ENCODE measurements at places on chromosomes 12 and 14.

GRCh38 chr14:93993382-93993781, 3.7 kb upstream of the CCDC197 start:
- no peak for DNase-seq

- DNase-seq: no peak
Measured at GRCh38 chr14:84152452-84152851, 1377.5 kb upstream of the FLRT2 start.

DNA sequence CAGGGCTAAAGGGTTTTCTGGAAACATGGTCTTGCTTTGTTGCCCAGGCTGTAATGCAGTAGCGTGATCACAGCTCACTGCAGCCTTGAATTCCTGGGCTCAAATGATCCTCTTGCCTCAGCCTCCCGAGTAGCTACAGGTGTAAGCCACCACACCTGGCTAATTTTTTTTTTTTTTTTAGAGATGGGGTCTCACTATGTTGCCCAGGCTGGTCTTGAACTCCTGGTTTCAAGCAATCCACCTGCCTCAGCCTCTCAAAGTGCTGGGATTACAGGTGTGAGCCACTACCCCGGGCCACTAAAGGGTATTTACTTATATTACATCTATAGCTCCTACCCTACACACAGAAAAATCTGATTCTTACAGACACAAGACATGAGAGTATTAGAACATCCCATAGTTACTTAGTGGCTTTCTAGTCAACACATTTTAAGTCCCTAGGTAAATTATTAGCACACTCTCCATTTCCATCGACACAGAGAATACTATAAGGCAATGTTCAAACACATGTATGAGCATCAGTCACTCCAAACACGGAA, 6.2 kb upstream of the DCAF11 start:
- DNase-seq: no peak

DNA sequence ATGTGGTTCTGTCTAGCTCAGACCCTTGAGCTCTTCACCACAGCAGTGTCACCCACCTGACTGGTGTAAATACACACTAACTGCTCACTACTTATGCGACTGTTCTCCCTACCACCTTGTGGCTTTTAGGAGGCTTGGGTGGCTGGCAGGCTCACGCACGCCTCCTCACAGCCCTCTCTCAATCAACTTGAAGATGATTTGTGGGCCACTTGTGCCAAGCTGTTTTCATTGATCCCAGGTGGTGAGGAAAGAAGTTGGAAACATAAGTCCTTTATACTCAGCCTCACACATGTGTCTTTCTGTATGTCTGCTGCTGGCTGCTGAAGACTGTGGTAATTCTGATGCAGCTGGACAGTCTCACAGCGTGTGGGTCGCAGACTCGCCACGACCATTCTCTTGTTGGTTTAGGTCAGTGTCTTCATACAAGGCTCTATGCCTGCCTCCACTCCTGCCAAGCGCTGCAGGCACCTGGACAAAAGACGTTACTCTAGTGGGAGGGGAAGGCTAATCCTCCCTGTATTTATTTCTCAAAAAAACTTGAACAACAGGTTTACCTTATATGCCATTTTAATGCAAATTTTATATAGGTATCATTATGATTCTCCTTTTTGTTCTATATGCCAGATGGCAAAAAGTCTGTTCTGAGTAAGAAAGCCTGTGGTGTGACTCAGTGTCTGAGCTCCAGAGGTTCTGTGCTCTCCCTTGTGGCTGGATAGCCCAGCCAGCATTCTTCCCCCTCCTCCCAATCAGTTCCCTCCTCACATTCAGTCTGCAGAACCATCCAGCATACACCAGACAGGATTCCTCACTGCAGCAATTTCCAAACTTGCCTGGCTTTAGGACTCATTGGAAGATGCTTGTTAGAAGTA, 115.6 kb downstream of the DIP2B start:
- DNase-seq: peak; percentile 46

DNA sequence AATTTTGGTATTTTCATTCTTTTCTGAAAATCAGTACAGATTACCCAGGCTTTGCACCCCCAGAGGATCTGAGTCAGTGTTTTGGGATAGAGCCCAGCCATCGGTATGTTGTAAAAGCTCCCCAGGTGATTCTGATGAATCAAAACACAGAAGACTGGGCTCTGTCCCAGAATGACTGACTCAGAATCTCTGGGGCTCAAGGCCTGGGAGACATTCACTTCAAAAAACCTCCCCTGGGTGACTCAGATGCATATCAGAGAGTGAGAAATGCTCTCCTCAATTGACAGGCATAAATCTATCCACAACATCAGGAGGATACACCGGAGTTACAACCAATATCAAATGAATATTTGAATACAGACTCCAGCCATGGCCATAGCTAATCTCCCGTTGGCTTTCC, 32.6 kb downstream of the SLC35F4 start:
- no peak for DNase-seq

GRCh38 chr12:31021809-31022494, 51.7 kb upstream of the DDX11 start:
- DNase-seq: no peak

- DNase-seq: peak; percentile 50
Measured at GRCh38 chr12:69151254-69151764, 88.1 kb upstream of the CPSF6 start.

DNA sequence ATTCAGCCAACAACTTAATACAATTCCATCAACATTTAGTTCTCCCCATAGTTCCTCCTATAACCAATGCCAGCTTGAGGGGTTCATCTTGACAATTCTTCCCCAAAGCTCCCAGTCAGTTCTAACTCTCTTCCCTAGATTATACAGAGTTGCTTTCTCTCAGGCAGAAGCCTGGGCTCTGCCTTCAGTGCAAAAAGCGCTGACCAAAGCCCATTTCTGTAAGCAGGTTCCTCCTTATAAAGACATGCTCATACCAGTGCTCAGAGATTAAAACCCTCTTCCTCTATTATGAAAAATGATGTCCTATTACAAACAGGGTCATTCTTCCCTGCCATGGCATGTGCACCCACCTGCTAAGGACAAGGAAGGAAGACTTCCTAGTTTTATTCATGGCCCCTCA, 16.2 kb downstream of the SPIC start:
- DNase-seq: no peak

DNA sequence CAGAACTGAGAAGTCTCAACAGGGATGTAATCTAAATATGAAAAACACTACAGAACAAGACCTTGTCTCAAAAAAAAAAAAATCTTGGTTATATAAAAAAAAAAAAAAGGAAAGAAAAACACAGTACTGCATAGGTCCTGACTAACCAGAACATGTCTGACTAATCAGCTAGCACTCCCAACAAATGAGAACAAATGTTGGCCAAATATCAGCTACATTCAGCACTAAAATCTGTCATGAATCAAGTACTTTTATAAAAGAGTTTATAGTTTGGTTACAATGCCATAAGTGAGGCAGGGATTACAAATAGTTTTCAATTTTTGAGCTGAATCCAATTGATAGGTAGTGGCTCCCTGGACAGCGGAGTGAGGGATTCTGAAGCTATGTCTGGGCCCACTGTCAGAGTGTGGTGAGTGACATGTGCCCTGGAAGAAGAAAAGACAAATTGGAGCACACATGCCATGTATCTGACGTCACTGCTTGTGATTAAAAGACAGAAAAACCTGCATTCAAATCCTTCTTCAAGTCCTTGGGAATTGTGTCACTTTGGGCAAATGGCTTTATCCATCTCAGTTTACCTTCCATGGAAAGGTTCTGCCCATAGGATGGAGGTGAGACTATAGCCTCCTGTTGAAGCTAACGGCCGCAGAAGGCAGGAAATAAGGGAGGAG, 5.6 kb upstream of the FAM234B start:
- DNase-seq: no peak

DNA sequence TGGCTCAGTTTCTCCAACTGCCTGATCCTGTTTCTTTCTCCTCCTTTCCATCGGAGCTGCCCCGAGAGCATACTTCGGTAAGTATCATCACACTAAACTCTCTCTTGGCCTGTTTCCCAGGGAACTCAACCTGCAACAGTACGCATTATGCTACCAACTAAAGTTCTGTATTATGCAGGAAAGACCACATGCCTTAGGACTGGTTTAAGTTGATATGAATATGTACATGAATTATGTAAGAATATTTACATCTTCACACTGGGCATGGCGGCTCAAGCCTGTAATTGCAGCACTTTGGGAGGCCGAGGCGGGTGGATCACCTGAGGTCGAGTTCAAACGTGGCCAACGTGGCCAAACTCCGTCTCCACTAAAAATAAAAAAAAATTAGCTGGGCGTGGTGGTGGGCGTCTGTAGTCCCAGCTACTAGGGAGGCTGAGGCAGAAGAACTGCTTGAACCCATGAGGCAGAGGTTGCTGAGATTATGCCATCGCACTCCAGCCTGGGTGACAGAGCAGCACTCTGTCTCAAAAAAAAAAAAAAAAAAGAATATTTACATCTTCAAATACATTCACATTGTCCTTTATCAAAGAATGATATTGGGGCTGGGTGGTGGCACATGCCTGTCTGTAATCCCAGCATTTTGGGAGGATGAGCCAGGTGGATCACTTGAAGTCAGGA, 31.9 kb upstream of the VPS33A start:
- DNase-seq: no peak

DNA sequence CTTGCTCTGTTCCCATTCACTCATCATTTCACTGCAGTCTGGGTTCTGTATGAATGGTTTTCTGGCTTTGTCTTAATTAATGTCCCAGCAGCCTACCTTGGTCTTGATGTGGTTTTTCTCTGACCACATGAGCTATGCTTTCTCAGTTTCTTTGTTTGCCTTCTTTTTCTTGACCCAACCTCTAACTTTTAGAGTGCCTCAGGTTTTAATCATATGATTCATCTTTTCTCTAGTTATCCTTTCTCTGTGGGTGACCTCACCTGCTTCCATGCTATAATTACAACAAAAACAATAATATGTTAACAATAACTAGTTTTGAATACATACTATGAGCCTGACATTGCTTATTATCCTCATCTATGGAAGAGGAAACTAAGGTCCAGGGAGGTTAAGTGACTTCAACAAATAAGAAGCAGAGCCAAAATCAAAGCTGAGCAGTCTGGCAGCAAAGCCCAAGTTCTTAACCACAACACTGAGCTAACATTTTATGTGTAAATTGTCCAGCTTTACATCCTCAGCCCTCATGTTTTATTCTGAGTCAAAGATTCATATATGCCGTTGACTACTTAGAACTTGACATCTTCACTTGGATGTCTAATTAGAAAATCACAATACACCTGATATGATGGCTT, 4.7 kb upstream of the EPYC start:
- no peak for DNase-seq

- no peak for DNase-seq
Measured at GRCh38 chr12:128483526-128484255, 216.7 kb downstream of the TMEM132C start.

DNA sequence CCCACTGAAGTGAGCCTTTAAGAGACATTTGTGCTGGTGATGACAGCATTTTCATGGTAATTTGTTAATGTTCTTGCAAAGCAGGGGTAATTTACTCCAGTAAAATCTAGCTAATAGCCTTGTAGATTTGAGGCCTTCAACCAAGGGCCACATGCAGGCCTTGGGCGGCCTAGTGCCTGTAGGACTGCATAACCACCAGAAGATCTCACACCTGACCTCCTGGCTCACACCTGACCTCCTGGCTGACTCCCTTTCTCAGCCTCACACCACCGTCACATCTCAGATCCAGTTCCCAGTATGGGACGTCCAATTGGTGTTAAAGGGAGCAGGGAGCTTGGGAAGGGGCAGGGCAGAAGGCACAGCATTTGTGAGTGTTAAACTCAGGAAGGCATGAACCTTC, 26.9 kb downstream of the C12orf42 start:
- DNase-seq: no peak
